ENCODE measurements at places on chromosomes 1 and 21.

DNA sequence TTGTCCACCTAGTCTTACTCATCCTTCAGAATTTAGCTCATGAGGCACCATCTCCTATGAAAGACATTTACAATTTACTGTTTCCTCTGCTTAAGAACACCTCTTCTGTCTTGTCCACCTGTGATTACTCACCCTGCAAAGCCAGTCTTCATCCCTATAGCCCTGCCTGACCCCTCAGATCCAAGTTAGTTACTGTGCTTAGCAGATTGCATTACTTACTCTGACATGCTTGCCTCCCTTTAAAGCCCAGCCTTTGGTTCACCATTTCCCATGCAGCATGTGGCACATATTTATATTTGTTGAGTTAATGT lies 60.9 kb upstream of the VCAM1 start:
- no peak for DNase-seq

DNA sequence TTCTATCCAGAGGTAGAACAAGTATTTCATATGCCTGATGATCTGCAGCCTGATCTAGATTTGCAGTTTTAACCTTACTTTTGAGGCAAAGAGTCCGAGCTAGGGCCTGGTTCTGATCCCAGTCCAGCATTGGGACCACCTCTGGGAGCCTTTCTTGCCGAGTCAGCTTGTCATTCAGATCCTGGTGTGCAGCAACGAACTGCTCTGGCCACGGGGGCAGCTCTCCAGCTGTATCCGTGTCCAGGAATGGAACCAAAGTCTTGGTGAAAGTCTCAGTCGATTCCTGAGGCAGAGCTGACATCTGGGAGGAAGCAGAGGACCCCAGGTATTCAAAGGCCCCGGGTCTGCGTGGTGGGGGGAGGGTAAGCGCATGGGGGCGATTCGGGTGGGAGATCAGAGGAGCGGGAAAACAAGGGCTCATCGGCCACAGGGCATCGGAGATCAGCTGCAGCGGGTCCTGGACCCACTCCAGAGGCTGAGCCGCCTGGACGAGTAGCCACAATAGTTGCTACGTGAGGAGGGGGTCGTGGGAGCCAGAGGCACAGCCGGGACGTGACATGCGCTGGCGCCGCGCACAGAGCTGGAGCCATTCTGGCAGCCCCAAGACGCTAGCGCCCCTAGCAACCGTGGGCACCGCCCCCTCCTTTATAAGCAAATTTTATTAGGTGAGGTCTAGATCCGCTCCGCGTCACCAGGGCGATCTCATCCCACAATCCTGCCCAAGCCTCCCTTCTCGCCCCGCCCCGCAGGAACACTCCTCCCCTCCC lies 32.4 kb upstream of the BSDC1 start:
- DNase-seq = no peak

- no peak for DNase-seq
Measured at GRCh38 chr21:44810779-44811178, 7.1 kb downstream of the SUMO3 start.

DNA sequence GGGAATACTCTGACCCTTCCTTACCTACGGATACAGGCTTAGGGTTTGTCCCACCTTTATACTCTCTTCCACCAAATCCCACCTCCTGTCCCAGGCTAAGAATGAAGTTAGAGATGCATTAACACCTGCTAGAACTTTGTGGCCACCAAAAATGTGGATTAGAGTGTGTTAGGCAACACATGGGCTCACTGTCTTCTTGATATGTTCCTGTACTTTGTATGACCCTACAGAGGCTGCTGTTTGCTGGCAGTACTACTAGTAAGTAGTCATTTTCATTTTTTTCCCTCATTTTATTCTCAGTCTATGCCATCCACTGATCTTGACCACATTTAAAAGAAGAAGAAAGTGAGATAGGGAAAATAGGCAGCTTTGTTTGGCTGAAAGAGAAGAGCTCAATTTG lies 21.0 kb upstream of the TMEM39B start:
- DNase-seq = no peak

Measured in MV-4-11 (cell line).